ENCODE measurements at places on chromosomes 7 and 10. TPM values are rescaled to one million over a fixed set of nuclear protein-coding genes. Genes with fewer than 3 reads are reported as not detected.

NME8 gene
- total RNA-seq = not detected

C10orf71 gene
- total RNA-seq = not detected

SLC12A9 gene
- 18.2 TPM for total RNA-seq

SUN3 gene
- not detected for total RNA-seq

STEAP1 gene
- total RNA-seq = 23.4 TPM

SPDYE9 gene
- total RNA-seq = not detected

GALNT11 gene
- 29.4 TPM for total RNA-seq

RAMP3 gene
- not detected for total RNA-seq

CYP26A1 gene
- total RNA-seq = not detected

PLEKHS1 gene
- not detected for total RNA-seq

CYP2E1 gene
- 0.18 TPM for total RNA-seq

AKR1C1 gene
- 10.6 TPM for total RNA-seq

DOCK4 gene
- 37.2 TPM for total RNA-seq

TSPAN33 gene
- total RNA-seq = 1.4 TPM

PNLIPRP1 gene
- total RNA-seq = not detected

AHR gene
- 18.4 TPM for total RNA-seq

Measured in foreskin keratinocyte (primary cell).